ENCODE measurements at places on chromosomes 1 and 21.

GRCh38 chr1:153386500-153386901 lies 4.4 kb downstream of the S100A8 start:
- DNase-seq = no peak

DNA sequence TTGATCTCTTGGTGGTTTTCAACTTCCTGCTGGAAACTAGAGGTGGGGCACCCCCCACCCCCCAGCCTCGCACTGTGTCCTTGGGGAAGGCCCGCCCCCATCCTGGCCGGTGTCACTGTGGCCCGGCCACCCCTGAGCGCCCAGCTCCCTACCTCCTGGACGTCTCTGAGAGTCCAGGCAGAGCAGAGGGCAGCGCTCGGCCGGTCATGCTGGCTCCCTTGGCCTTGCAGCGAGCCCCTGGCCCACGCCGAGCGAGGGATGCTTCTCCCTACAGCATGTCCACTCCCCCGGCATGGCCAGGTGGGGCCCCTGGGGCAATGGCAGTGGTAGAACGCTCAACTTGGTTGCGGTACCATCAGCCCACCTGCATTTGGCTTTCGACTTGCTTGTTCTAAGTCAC lies 28.7 kb upstream of the TRAPPC10 start:
- no peak for DNase-seq

DNA sequence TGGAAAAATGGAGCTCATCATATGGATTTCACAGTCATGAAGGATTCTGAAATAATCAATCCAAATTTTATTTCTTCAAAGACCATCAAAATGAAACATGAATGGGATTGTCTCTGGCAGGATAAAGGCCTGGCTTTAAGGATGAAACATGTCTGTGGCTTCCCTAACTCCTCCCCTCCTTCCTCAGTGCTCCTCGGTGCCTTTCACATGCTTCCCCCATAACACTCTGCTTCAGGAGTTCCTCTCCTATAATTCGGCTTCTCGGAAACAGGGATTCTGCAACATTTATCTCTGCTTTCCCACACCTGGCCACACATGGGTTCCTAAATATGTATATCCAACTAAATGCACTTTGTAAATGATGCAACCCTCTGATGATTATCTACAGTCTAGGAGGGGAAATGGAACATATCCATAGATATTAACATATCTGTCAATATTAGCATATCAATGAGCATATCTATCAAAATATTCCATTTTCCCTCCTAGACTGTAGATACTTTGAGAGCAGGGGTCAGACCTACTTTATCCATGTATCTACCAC lies 153.8 kb downstream of the PLPP3 start:
- no peak for DNase-seq

DNA sequence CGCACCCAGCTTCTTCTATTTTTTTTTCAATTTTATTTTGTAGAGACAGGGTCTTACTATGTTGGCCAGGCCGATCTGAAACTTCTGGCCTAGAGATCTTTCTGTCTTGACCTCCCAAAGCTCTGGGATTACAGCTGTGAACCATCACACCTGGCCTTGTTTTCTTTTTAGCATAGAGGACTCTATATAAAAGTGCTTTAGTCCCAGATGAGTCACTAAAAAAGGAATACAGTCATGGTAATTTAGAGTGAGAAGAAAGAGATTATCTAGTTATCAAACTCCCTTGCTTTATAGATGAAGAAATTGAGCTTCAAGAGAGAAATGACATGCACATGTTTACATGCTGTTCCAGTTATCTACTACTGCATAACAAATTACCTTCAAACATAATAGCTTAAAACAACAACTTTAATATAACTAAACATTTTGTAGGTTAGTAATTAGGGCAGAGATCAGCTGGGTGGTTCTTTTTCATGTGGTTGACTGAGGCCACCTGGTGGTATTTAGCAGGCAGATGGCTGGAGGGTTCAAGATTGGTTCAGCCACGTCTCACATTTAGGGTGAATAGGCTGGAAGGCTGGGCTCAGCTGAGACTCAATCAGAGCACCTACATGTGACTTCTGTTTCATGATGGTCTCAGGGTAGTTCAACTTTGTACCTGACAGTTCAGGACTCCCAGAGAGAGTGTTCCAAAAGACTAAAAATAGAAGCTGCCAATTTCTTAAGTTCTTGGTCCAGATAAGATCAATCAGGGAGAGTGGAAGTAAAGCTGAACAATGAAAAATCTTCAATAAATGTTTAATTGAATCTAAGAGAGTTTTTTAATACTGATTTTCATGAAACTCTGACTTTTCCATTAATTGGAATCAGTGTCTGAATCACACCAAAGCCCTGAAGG lies 16.9 kb upstream of the MTF2 start:
- DNase-seq = peak; percentile 63

GRCh38 chr1:110286564-110286963 lies 52.6 kb upstream of the RBM15 start:
- DNase-seq = no peak

- DNase-seq = no peak
These were observed 43.5 kb downstream of the CHML start for GRCh38 chr1:241596633-241597032.

DNA sequence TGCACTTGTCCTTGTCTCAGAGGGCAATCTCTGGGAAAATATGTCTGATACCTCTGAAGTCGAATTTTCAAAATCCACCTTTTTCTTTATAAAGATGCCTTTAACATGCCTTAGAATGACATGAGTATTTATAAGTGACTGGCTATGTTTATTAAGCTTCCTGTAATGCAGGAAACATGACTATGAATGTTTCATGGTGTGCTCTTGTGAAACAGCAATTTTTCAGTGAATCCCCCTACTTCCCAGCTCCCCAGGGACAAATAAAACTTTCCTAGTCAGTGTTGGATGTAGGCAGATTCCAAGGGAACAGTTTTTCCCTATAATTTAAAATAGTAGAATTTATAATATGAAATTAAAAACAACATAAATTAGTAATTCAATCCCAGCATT lies 437.0 kb downstream of the LMO4 start:
- no peak for DNase-seq

GRCh38 chr1:116573431-116574095 lies 2.7 kb upstream of the CD58 start:
- DNase-seq = peak; percentile 85

DNA sequence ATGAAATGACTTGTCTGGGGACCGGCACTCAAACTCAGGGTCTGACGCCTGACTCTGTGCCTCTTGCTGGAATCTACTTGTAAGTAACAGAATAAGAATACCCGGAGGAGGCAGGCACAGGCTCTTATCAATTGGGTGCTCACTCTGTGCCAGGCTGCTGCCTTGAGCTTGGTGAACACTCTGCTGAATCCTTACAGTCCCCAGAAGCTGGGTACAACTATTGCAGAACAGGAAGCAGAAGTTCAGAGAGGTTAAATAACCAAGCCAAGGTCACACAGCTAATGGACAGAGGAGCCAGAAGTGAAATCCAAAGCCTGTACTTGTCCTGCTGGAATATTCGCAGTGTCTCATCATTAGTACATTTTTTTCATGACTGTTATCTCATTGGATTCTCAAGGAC lies 86.0 kb downstream of the EPHB2 start:
- DNase-seq = no peak

- no peak for DNase-seq
These were observed 19.5 kb downstream of the USP24 start for GRCh38 chr1:55195521-55196233.

GRCh38 chr1:118223426-118223825 lies 38.4 kb upstream of the SPAG17 start:
- DNase-seq = no peak

- no peak for DNase-seq
These were observed 157.1 kb downstream of the PTPRU start for GRCh38 chr1:29393451-29393826.

DNA sequence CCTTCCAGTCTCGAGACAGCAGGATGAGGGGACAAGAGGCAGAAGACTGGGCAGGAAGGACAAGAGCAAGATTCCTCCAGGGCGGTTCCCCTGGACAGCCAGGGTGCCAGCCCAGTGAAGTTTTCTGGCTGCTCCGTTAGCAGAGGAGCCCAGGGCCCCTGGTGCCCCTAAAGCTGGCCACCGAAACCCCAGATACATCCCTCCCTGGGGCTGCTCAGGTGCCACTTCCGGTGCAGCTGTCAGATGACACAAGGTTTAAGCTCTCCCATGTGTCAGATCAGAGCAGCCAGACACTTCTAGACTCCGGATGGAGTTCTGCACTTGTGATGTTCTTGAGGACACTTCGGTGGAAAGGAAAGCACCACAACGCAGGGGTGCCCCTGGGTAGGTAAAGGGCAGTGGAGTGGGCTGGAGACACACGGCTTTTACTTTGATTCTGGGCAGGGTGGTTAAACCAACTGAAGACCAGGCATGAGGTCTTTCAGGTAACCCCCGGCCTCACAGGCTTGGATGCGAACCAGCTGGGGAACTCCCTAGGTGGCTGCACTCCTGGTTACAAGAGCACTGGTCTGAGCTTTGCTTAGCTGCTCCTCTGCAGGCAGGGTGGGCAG lies 85.7 kb downstream of the ITPKB start:
- DNase-seq = no peak

DNA sequence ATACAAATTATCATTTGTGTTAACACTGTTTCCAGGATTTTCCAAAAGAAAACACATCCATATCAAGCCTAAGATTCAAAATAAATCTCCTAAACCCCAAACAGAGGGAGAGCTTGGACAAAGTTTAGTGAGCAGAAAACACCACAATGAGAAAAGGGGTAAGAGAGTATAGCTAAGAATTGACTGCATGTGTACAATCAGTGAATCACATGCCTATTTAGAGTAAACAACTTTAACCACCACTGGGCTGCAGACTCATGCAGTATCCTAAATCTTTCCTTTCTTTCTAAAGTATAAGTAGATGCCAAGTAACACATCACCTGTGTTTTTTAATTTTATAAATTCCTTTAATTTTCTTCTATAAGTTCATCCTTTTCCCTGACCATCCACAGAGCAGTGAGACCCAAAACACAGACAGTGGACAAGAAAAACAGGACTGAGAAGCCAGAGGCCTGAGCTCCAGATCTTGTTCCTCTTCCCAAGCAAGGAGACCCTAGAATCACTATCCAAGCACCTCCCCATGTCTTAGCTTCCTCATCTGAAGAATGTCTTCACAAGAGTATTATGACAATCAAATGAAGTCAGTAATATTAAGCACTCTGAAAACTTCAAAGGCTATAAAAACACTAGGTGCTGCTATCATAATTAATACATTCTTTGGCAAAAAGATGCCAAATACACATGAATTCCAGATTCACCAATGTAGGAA lies 93.1 kb downstream of the VAV3 start:
- no peak for DNase-seq

DNA sequence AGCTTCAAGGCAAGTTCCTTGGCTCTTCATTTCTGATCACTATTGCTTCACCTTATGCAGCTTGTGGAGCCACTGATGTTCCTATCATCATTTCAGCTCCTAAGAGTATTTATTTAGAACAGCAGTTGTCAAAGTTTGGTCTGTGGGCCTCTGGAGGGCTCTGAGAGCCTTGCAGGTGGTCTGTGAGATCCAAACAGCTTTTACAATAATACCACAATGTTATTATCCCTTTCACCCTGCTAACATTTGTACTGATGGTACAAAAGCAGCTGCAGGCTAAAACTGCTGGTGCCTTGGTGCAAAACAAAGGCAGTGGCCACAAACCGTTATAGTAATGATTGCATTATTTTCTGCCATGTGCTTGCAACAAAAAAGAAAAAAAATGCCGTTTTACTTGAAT lies 33.8 kb downstream of the PATJ start:
- DNase-seq = no peak

DNA sequence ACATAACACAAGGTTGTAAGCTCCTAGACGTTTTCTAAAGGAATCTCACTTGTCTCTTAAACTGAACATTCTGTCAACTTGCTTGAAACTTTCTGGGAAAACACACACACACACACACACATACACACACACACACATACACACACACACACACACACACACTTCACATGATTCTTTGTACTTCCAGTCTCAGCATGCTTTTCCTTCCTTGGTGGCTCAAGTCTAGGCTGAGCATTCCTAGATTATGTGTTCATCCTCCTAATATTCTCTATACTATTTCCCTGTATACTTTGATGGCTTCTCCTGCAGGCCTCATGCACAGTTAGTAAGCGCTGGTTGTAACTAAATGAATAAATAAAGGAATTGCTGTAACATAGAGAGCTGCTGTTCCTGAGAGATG lies 372.1 kb downstream of the PTPRC start:
- DNase-seq = no peak

DNA sequence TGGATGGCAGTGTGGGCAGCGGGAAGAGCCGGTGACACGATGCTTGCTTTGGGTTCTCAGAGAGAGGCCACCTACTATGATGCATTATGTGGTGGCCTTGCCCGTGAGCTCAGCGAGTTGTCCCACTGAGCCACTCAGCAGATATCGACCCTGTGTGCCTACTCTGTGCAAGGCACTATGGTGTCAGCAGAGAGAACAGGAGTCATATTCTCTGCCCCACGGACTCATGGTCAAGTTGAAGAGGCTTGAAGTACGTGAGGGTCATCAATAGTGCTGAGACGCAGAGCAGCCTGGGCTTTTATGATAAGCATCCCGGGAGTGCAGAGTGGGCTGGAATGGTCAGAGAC lies 466.2 kb downstream of the CAMTA1 start:
- DNase-seq = no peak

DNA sequence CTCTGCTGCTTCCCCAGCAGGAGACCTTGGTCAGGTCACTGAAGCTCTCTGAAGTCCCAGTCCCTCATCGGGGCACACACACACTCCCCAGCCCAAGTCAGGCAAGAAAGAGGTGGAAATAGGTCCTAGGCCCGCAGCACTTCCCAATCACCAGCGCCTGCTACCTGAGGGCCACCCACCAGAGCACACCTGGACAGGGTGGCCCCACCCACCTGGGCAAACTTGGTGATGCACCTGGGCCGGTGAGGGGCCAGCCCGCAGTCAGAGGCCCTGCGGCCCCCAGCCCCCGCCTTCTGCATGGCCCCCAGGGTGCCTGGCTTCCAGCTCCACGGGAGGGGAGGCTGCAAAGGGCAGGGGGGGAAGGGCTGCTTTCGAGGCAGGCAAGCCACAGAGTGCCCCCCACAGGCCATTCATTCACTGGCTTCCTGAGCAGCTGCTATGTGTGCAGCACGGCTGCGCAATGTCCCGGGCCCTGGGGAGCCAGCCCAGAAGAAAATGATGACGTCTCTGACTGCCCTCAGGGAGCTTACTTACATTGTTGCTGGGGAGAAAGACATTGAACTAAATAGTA lies 4.7 kb downstream of the SH2D5 start:
- no peak for DNase-seq

- DNase-seq = no peak
These were observed 119.8 kb downstream of the PLPPR5 start for GRCh38 chr1:98884864-98885263.

- no peak for DNase-seq
These were observed 254.2 kb upstream of the ADAMTS5 start for GRCh38 chr21:27221077-27221476.

GRCh38 chr1:153679337-153680119 lies 1.0 kb downstream of the NPR1 start:
- DNase-seq = no peak

DNA sequence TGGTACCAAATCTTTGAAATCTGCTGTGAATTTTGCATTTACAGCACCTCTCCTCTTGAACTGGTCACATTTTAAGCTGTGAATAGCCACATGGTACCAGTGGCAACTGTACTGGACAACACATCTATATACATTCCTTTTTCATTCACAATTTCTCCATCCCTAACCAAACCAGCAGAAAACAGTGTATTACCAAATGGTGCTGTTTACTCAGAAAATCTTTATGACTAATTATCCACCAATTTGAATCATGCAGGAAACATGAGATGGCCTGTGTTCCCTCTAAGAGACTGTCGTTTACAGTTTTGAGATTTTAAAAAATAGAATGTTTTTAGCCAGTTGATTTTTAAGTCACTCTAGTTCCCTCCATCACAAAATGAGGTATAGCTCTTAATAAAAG lies 17.6 kb upstream of the CCT8 start:
- no peak for DNase-seq
